ENCODE measurements at places on chromosomes 3 and 15.

DNA sequence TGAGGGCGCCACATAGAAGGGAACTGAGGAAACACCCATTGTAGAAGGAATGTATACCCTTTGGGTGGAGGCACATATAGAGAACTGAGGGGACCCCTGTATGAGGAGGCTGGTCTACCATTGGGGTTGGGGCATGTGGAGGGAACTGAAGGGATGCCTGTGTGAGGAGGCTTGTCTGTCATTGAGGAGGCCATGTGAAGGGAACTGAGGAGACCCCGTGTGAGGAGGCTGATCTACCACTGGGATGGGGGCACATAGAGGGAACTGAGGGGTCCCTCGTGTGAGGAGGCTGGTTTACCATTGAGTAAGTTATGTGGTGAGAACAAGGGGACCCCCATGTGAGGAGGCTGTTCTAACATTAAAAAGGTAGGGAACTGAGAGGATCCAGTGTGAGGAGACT lies 156.1 kb downstream of the FBLN2 start:
- no peak for DNase-seq

- DNase-seq, result no peak
Measured at GRCh38 chr15:60651734-60652141, 172.8 kb upstream of the ICE2 start.

GRCh38 chr3:192879346-192880031 lies 38.2 kb downstream of the MB21D2 start:
- no peak for DNase-seq

GRCh38 chr15:64060716-64061115 lies 14.4 kb upstream of the DAPK2 start:
- DNase-seq, result no peak

DNA sequence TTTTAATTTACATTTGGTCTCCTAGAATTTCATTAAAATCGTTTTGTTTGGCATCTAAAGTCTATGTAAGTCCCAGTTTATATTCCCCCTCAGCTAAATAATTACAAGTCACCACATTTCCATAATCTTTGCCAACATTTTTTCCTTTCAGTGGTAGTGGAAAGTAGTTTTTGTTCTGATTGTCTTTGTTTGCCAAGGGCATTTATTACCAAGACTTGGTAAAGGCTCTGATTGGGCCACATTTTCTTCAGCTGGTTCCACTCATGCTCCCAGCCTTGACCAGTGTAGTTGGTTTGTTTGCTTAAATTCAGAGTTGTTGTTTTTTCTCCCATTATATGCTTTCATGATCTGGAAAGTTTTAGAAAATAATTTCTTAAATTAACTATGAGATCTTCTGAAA lies 153.4 kb upstream of the MME start:
- DNase-seq, result no peak

DNA sequence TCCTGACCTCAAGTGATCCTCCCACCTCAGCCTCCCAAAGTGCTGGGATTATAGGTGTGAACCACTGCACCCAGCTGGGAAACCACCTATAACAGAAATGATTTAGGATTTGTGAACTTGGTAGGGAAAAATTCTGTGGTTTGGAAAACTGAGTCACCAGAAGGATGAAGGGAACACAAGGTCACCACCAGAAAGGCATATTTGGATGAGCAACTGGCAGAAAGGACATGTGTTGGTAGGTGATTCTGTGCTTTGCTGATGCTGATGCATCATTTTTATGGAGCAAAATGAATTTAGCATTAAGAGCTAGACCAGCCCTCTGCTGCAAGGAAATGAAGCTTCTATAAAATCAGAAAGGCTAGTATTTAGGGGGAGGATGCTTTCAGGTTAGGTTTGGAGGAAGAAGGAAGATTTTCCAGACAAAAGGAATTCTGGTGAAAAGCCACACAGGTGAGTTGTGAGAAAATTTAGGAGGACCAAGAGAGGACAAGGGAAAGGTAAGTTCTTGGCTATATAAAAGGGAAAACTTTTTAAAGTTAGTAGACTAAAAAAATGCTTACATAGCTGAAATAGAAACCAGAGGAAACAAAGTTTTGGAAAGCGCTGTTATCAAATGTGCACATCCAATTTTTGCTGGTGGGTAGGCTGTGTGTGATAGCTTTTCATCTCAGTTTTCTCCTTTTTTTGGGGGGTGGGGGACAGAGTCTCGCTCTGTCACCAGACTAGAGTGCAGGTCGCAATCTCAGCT lies 3.6 kb downstream of the PXK start:
- DNase-seq, result no peak

GRCh38 chr3:39318301-39318700 lies 11.2 kb upstream of the CCR8 start:
- no peak for DNase-seq

- peak; percentile 15 for DNase-seq
Measured at GRCh38 chr15:101295607-101296161, 636 bp upstream of the SNRPA1 start.

DNA sequence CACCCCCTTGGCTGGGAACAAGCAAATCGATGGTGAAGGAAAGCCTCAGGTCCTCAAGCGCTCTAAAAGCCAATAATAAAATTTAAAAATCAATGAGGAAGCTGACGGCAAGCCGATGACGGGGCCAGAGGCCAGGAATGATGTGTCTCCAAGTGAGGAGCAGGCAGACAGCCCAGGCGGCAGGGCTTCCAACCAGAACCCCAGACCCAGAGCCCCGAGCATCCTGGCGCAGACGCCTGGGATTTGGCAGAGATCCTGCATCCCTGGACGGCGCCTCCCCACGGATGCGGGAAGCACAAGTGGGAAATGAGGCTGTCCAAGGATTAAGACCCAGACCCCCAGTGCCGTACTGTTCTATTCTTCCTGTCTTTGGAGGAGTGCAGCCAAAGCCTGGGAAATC lies 123.0 kb upstream of the PROK2 start:
- DNase-seq, result no peak

DNA sequence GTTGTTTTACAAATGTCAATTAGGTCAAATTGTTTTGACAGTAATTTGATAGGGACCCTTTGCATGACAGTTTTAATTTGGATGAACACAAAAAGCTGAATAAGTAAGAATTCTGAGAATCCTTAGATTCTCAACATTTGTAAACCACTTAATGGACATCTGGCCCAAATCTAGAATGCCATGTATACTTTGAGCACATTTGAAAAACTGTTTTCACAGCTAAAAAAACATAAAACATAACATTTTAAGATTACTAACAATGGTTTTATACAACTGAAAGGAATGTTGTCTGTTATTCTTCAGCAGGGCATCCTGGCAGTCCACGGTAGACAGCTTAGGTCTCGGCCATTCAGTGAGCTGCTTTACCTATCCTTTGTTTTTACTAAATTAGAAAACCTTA lies 34.5 kb upstream of the TM2D3 start:
- no peak for DNase-seq

- no peak for DNase-seq
Measured at GRCh38 chr3:18417904-18418572, 7.1 kb downstream of the SATB1 start.

DNA sequence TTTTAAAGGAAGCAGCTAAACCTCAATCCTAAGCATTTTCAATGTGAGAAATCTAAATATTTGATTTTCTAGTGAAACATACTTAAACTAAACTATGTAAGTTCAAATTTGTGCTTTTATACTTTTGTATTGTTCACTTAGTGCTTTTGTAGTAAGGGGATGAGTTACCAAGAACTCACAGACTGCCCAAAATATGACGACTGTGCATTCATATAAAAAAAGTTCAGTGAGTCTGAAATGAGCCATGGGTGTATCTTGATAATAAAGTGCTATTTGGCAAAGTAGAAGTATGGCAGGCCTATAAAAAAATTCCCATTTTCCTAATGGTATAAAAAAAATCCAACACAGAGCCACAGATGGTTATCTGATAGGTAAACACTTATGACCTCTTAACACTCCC lies 66.2 kb downstream of the NPTN start:
- DNase-seq, result no peak
